Kidney epithelial cell (primary cell): ENCODE measurements at places on chromosomes 1 and 21. TPM values are rescaled to one million over a fixed set of nuclear protein-coding genes. Genes with fewer than 3 reads are reported as not detected.

The ESPN gene
- 2.7 TPM in 2 replicates for total RNA-seq

The ZNF678 gene
- total RNA-seq, result 7.6 and 9.8 TPM in 2 replicates

The OR2L3 gene
- 0.08 TPM in 1 of 2 replicates, not detected in the other for total RNA-seq

The LEPR gene
- 10.2 and 11.6 TPM in 2 replicates for total RNA-seq

The ETV3L gene
- not detected in 2 replicates for total RNA-seq
